Activated CD8-positive, alpha-beta memory T cell treated with anti-CD3 and anti-CD28 coated beads, Interleukin-2, amount 10 ng/mL, durations not matched to agents 7 days and 5 days (primary cell): ENCODE measurements at places on chromosomes 6 and 20. TPM values are rescaled to one million over a fixed set of nuclear protein-coding genes. Genes with fewer than 3 reads are reported as not detected.
A peak's percentile ranks its signal among the peaks of the same experiment; 100 is the strongest.

DNA sequence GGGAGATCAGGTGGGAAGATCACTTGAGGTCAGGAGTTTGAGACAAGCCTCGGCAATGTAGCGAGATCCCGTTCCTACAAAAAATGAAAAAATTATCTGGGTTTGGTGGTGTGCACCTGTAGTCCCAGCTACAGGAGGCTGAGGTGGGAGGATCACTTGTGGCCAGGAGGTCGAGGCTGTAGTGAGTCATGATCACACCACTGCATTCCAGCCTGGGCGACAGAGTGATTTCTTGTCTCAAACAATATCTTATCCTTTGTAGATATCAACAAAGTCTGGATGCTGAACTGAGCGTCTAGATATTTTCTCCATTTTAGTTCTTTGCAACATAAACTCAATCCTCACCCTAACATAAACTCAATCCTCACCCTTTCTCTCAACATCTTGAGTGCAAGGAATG is 197.6 kb downstream of the DTNBP1 start:
- no peak for DNase-seq

The GSTA3 gene
- total RNA-seq, result not detected

DNA sequence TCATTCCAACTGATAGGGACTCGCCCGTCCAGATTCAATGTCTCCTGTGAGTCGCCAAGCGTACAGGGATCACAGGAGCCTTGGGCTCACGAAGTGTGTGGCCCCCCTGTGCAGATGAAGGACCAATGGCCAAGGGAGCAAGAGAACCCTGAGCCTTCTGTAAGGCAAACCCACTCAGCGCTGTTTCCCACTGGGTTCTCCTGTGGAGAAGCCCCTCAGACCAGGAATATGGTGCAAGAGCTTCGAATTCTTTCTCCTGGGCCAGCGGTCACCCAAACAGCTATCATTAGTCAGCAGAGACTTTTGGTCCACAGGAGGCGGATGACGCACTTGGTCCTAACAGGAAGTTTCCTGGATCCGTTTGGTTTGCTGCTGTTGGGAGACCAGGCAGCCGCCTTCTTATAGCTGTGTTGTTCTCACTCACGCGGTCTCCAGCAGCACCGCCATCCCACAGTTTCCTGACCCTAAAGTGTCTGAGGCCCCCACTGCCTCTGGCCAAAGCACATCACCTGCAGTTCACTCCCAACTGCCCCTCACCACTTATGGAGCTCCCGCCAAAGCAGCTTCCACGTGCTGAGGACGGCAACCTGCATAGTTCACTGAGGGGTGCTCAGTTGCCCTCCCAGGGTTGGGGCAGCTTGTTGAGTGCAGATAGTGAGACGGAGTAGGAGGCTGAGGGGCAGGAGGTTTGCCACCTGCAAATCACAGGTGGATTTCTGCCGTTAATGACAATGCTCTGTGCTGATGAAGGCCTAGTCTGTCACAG is 268.6 kb downstream of the ERMARD start:
- no peak for DNase-seq

DNA sequence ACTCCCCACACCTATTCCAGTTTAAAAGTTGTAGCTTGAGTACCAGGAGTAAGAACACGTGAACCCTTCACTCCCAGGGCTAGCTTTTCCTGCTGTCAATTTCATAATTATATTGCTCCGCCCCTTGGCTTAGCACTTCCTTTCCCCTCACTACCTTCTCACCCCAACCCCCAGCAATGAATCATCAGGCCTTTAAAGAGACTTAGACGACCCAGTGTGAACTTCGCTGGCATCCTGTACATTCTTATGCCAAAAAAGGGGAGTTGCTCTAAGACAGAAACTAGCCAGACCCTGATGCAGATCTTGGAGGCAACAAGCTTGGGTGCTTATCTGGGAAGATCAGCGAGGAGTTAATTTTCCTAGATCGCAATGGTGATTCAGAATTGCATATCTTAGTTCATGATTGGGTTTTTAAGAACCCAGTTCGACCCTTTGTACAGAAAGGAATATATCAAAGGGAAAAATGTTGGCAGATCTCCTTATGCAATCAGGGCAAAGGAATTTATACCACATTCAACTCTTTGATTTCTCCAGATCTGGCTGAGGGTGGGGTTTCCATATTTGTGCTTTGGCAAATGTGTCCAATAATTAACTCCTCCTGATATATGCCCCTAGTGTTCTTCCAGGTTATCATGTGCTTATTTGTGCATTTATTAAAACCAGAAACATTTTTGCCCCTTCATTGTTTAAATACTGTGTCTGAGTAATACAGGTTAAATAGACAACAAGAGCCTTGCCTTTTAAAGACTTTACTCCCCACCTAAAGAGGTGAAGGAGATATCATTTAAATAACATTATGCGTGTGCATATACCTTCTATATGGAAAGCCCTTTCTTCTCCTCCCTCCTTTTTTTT is 8.1 kb upstream of the ATXN1 start:
- DNase-seq, result peak; percentile 87

The MAP3K5 gene
- 21.7 TPM for total RNA-seq

- DNase-seq, result no peak
Measured at GRCh38 chr20:25025986-25026605, 31.8 kb downstream of the ACSS1 start.

DNA sequence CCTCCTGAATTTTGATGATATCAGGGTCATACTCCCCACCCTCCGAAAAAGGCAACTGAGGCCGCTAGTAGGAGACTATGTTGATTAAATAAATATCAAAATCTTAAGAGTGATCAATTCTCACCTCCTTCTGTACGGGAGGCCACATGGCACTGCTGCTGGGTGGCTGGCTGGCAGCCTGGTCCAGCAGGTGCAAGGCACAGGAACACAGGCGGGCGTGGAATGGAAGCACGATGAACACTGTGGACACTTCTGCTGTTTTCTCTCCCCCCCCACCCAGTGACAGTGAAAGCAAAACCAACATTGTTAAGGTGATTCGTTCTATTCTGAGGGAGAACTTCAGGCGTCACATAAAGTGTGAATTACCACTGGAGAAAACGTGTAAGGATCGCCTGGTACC is 9.7 kb upstream of the CLDN20 start:
- DNase-seq, result no peak

The SIRPB1 gene
- total RNA-seq, result 6.0 TPM

The SAMHD1 gene
- 213 TPM for total RNA-seq

GRCh38 chr6:79821859-79822258 is 125.5 kb downstream of the ELOVL4 start:
- no peak for DNase-seq

DNA sequence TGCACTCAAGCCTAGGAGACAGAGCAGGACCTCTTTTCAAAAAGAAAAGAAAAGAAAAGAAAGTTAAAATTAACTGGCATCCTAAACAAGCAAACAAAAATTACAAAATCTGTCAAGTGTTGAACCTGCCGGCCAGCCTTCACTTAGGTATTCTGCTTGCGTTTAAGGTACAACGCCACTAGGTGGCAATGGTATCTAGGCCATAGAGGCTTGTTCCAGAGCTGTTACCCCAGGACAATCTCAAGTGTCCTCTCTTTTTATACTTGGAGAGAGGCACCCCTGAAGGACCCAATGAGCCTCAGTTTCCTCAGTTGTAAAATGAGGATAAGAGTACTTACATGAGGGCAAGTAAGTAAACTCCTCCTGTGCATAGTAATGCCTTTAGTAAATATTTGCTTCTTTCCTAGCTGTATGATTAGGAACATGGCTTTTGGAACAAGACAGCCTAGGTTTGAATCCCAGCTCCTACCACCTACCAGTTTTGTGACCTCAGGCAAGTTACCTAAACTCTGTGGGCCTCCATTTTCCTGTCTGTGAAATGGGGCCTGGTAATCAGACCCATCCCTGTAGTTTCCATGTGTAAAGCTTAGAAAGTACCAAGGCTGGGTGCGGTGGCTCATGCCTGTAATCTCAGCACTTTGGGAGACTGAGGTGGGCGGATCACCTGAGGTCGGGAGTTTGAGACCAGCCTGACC is 5.8 kb upstream of the PACSIN1 start:
- DNase-seq, result peak; percentile 64

The RUNX2 gene
- total RNA-seq, result 19.9 TPM

The MYH7B gene
- 0.26 TPM for total RNA-seq

DNA sequence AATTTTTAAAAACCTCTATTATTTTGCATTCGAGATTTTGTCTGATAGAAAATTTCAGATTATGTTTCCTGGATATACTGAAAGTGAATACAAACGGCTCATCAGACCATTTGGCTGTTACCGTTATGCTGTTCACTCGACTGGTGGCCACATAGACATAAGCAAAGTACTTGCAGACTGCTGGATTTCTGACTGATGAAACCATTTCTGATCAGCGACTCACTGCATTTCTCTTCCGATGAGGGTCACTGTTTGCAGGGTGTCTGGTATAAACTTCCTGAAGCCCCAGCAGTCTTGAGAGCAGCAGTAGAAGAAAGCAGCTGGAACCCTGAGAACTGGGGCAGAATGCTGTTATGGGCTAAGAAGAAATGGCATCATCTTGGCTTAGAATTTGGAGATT is 17.7 kb downstream of the SNX9 start:
- no peak for DNase-seq

The WFDC10A gene
- not detected for total RNA-seq
